Tongue (tissue), 3 donors: ENCODE measurements at places on chromosomes 11 and 22.

GRCh38 chr11:2142300-2142759 is 3.1 kb upstream of the IGF2 start:
- DNase-seq, result peak; percentile 52

DNA sequence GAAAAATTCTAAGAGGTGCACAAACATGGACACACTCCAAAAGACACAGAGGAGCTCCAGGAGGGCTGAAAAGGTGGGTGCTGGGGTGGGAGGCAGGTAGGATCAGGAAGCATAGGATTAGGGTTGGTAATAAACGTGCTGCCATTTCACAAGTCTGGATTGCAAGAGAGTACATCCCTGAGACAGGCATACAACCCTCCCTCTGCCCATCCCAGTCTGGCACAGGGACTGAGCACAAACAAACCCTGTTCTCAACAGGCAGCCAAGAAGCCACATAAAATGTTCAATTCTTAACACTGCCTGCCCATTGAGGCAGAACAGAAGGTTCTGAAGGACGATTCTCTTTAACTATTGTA is 18.5 kb downstream of the SLC35F2 start:
- DNase-seq, result no peak

DNA sequence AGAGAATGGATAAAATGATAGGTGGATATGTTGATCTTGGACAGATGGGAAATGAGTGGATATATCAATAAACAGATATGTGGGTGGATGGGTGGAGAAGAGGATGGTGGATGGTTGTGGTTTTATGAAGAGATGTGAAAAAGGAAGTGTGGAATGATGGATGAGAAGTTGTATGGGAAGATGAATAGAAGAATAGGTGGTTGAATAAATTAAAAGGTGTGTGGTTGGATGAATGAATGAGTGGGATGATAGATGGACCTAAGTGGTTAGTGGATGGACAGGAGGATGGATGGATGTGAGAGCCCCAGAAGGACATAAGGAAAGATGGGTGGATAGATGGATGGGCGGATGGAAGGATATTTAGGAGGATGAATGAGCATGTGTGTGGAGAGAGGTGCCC is 913 bp upstream of the CD44 start:
- DNase-seq, result no peak

GRCh38 chr11:65060913-65061408 is 2.6 kb upstream of the NAALADL1 start:
- no peak for DNase-seq

- DNase-seq, result no peak
Measured at GRCh38 chr11:45817191-45817590, 12.2 kb downstream of the SLC35C1 start.

GRCh38 chr22:50016988-50017700 is 4.6 kb upstream of the IL17REL start:
- no peak for DNase-seq

DNA sequence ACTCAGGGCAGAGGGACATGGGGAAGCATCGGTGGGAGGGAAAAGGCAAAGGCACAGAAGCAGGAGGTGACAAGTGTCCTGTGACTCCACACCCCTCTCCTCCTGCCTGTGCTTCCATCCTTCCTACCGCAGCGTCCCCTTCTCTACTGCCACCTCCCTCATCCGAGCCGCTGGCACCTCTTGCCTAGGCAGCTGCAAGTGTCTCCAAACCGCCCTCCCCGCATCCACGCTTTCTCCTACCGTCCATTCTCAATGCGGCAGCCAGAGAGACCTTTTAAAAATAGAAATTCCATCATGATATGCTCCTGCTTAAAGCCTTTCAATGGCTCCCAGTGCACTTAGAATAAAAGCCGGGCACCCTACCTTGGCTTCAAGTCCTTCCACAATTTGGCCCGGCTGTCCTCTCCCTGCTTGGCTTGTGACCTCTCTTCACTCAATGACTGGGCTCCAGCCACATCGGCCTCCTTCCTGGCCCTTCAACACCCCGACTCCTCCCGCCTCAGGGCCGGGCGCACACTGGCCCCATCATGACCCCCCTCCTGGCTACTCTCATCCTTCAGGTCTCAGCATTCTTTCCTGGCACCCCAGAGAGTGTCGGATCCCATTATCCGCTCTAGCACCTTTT is 16.5 kb downstream of the LRRC10B start:
- DNase-seq, result no peak

GRCh38 chr11:59668188-59668949 is 468 bp downstream of the PATL1 start:
- DNase-seq, result no peak

GRCh38 chr11:93694109-93694508 is 32.6 kb downstream of the CEP295 start:
- no peak for DNase-seq

GRCh38 chr22:48105259-48105658 is 1342.8 kb downstream of the TBC1D22A start:
- no peak for DNase-seq

DNA sequence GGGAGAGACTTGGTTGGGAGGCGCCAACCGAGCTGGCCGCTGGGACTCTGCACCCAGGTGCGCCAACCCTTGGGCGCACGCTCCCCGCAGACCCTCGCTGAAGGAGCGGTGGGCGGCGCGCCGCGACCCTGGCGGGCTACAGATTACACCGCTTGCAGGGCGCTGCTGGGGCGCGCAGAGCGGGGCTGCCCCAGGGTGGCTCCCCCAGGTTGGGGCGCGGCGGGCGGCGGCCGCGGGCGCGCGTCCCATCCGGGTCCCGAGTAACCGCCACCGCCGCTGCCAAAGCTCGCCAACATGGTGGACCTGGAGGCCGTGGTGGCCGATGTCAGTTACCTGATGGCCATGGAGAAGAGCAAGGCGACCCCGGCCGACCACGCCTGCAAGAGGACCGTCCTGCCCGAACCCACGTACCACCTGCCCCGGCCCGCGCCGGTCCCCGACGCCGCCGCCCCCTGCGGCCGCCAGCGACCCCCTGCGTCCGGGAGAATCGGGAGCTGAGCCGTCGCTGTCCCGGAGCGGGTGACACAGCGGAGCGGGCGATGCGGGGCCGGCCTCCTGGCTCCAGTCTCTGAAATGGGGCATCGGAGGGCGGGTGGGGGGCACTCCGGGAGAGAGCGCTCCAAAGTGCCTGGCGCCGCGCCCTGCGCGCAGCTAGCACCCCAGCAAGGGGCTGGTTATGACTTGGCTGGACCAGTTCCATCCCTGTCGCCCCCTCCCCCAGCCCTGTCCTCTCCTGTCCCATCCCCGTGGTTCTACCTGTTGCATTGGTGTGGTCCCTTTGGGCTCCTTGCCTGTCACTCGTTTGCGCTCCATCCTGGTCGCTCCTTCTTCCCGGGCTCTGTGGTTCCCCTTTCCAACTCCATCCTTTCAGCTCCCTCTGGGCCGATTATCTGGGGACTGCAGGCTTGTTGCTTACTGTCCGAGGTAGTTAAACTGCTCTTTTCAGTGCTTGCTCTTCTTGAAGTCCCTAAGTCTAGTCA is 143.3 kb upstream of the GRK3 start:
- DNase-seq, result no peak

DNA sequence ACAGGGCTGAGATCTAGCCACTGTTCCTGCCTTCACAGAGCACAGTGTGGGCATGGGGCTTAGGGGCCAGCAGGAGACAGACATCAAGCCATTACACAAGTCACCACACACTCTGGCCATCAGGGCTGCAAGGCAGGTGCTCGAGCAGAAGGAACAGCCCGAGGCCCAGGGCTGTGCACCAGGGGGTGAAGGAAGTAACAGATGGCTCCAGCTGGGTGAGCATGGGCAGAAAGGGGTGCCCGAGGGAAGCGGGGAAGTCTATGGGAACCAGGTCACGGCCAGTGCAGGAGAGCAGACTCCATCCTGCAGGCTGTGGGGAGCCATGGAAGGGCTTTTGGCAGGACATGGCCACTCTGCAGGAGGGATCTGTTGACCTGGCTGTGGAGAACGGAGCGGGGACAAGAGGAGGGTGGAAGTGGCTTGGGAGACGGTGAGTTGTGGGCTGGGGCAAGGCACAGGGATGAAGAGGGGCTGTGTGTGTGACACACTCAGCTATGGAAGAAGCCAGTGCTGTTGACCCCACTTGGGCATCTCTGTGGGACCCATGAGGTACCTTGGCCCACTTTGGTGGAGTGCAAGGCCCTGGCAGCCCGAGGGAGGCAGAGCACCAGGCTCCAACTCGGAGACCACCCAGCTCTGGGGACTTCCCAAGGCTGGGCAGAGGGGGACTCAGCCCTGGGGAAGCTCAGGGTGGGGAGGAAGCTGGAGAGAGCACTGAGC is 3.6 kb downstream of the C11orf68 start:
- no peak for DNase-seq

GRCh38 chr11:35618497-35619115 is 346 bp downstream of the FJX1 start:
- peak; percentile 48 for DNase-seq

- no peak for DNase-seq
Measured at GRCh38 chr11:9774591-9775397, 110.9 kb downstream of the SWAP70 start.

DNA sequence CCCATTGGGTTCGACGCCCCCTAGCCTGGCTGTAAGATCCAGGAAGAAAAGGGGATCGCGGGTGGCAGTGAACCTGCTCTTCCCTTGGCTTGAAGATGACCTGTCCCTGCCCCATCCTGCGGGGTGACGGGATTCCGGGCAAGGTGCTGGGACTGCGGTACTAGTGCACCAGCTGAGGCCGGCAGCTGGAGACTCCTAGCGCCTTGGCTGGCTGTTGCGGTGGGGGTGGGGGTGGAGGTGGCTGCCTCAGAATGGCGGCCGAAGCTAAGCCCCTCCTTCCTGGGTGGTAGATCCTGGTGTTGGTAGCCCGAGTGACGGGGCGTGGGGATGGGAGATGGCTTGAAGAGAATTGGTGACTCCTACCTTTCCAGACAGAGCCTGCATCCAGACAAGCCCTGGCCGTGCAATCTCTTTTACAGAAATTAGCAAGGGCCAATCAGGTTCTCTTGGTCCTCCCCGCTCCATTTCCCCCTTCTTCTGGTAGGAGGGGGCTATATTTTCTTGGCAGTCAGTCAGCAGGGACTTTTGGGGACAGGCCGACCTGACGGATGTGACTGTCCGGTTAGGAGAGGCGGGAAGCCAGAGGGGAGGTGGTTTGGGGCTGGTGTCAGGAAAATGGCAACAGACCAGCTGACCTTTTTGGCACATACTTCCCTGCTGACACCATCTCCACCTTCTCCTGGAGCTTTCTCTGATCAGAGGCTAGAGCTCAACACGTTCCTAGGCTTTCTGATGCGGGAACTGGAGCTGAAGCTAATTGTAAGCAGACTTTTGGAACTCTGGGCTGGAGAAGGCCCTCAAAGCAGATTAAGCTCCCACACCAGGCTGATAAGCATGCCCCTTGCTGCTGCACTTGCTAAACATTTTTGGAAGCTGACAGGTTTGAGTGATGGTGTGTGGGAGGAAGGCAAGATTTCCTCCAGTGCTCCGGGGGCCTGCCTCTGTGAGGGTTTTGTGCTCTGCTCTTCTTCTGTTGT is 2.0 kb downstream of the NAV2 start:
- DNase-seq, result peak; percentile 20

- DNase-seq, result no peak
Measured at GRCh38 chr11:116061322-116061721, 557.1 kb upstream of the CADM1 start.

GRCh38 chr11:60764879-60765278 is 8.2 kb downstream of the MS4A15 start:
- DNase-seq, result no peak

DNA sequence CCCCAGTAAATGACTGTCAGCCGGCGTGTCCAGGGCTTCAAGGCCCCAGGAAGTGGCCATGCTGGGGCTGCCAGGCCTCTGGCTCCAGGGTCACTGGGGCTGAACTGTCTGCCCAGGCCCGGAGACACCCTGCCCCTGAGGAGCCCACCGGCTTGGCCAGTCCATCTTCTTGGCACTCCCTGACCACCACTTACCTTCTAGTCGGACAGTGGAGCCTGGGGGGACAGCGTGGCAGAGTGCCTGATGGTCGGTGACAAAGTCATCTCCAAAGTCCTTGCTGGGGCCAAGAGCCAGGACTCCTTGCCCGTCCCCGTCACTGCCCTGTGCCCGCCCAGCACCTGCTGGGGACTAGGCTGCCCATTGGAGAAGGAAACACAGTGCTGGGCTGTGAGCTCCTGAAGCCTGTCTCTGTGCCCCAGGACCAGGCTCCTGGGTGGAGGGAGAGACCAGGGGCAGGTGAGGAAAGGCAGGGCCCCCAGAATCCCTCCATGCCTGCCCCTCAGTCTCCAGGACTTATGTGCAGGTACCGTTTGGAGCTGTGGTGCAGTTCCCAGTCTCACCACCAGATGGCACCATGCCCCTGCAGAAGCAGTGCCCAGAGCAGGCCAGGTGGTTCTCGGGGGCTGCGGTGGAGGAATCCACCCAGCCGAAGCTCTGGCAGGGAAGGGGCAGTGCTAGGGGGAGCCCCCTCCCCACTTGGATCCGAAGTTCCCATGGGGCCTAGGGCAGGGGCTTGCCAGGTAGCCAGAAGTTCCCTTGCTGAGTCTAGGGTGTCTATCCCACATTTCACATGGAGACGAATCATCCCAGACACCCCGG is 6.0 kb upstream of the CCDC188 start:
- peak; percentile 92 for DNase-seq

DNA sequence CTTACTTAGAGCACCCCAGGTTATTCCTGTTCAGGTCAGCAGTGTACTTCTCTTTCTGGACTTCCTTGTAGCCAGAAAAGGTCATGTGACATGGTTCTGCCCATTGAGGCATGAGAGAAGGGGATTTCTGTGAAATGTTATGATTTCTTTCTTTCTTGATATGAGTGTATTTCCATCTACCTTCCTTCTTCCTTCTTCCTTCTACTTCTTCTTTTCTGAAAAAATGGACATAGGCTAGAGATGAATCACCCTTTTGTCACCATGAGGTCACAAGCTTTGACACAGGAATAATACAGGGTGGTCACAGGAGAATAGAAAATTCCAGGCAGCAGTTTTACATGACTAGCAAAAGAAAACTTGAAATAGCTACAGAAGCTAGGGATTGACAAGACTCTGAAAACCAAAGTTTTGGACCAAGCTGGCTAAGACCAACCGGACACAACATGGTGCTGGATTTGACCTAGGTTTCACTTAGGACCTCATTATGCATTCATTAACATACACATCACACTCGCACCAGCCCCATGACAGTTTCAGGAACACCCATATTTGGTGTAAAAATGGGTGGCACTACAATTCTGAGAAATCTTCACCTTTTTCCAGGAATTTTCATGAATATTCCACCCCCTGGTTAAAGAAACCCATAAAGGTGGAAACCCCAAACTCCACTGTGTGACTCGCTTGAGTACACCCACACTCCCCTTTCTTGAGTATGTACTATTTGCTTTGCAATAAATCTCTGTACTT is 21.2 kb upstream of the MAP6 start:
- no peak for DNase-seq

GRCh38 chr22:17106785-17107546 is 14.2 kb downstream of the TMEM121B start:
- no peak for DNase-seq

- DNase-seq, result no peak
Measured at GRCh38 chr11:3222003-3222855, 3.6 kb upstream of the MRGPRG start.

DNA sequence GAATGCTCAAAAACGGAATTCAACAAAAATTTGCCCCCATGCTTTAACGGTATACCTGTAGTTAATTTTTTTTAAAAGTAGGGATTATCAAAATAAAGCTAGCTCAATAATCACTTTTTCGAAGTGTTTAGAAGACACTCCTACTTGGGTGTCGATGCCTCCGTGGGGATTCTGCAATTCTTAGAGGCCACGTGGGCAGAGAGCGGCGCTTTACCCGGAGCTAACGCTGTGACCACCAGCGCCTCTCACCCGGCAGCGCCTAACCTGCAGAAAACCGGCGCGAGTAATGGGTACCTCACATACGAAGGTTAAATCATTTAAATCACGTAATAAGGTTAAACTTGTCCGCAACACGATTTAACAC is 583 bp downstream of the TAF1D start:
- peak; percentile 75 for DNase-seq

- DNase-seq, result no peak
Measured at GRCh38 chr11:129888451-129888850, 6.9 kb downstream of the NFRKB start.
